Fibroblast of villous mesenchyme (primary cell): ENCODE measurements at places on chromosomes 7 and 10.
A peak's percentile ranks its signal among the peaks of the same experiment; 100 is the strongest.

GRCh38 chr7:39592586-39592985 lies 26.4 kb downstream of the YAE1 start:
- DNase-seq, result peak; percentile 72

GRCh38 chr10:48495282-48496045 lies 109.4 kb downstream of the ARHGAP22 start:
- DNase-seq, result no peak

- no peak for DNase-seq
Observed at GRCh38 chr10:128474571-128474970, 348.3 kb upstream of the MKI67 start.

- DNase-seq, result no peak
Observed at GRCh38 chr7:17554341-17555015, 256.0 kb downstream of the AHR start.
